ENCODE measurements at places on chromosomes 3 and 15. TPM values are rescaled to one million over a fixed set of nuclear protein-coding genes. Genes with fewer than 3 reads are reported as not detected.

DNA sequence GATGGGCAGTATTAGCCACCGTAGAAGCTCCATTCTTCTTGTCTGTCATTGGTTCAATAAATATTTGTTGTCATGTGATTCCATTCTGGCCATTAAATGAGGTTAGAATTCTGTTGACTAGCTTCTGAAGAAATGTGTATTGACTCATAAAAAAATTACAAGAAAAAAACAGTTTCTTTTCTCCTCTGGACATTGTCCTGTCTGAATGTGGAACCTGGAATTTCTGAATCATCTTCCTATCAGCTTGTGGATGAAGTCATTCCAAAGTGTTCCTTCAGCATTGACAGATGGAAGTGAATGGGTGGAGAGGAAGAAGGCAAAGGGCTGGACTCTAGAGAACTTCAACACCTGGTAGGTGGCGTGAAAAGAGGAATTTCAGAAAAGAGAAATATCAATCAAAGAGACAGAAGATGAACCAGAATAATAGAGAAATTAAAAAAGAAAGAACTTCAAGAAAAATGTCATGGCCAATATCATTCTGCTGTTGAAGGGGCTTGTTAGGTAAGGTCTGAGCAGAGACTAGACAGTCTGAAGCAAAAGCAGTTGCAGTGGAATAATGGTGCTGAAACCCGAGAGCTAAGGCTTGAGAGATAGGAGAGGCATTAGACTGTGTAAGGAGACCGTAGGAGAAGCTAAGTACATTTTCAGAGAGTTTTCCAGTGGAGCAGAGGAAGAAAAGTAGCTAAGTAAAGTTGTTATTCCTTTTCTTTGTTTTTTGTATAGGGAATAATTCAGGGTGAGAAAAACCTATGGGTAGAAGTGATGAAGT is 806.6 kb downstream of the SQOR start:
- no peaks in the 10 kb centered on the region for H3K36me3 ChIP-seq
- H3K4me3 ChIP-seq: no peak overlapping the region
- H3K27ac ChIP-seq: no peak overlapping the region
- DNase-seq: no peak

GRCh38 chr15:95429345-95429744 is 901.2 kb upstream of the NR2F2 start:
- peaks cover 3% of the 10 kb centered on the region for H3K27me3 ChIP-seq
- no peaks in the 10 kb centered on the region for H3K36me3 ChIP-seq
- no peak for DNase-seq

DNA sequence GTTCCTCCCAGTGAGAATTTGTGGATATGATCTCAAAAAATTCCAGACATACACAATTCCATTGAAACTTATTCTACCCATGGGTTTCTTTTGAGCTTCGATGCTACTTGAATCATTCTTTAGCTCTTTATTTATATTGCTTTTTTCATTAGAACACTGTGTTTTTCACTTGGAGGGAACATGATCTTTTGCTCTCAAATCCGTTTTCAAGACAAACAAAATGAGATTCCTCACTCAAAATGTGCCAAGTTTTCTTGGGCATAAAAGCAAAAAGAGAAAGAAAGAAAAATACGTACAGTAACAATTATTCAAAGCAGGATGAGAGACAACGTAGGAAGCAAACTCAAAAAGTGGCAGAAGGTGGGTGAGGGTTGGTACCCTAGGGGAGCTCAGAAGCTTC is 118.8 kb upstream of the PDZRN3 start:
- H3K27ac ChIP-seq: no peak overlapping the region
- no peaks in the 10 kb centered on the region for H3K4me1 ChIP-seq
- H3K27me3 ChIP-seq: no peaks in the 10 kb centered on the region
- H3K4me3 ChIP-seq: no peak overlapping the region

DNA sequence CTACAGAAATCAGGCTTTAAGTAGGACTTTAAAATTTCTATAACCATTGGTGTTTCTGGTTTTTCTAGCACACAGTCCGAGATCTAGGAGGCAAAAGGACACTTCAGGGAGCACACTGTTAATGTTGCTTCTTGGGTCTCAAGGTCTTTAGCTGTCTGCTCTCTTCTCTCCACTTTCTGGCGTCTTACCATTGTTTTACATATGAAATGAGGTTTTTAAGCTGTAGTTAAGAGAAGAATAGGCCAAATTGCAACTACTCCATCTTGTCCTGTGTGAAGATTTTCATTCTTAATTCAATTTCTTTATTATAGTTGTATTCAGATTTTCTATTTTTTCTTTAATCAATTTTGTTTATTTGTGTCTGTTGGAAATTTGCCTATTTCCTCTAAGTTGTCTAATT is 151.4 kb downstream of the WNT7A start:
- peaks cover 7% of the 10 kb centered on the region for H3K27me3 ChIP-seq
- H3K27ac ChIP-seq: no peak overlapping the region
- no peak overlapping the region for H3K4me3 ChIP-seq
- H3K36me3 ChIP-seq: no peaks in the 10 kb centered on the region

DNA sequence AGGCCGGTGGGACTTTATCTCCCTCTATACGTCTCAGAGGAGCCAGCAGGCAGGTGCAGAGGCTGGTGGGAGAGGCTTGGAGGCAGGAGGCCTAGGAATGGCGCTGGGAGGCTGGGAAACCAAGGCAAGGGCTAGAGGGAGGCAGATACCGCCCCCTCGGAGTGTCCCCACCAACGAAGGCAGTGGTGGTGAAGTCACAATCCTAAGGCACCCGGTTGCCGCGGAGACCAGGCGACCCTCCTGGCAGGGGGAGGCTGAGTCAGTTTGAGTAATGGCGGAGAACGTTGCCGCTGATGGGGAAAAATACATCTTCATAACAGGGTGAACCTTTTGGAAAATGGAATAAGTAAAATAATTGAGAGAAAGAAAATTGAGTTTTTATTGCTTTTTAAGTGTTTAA is 29.9 kb upstream of the CACNA2D2 start:
- no peak overlapping the region for H3K27ac ChIP-seq
- H3K4me1 ChIP-seq: no peaks in the 10 kb centered on the region
- DNase-seq: no peak
- peaks cover 33% of the 10 kb centered on the region for H3K27me3 ChIP-seq

GRCh38 chr3:59542276-59542675 is 492.5 kb upstream of the CFAP20DC start:
- H3K27ac ChIP-seq: no peak overlapping the region
- H3K4me1 ChIP-seq: peaks cover 18% of the 10 kb centered on the region
- H3K27me3 ChIP-seq: peaks cover 1% of the 10 kb centered on the region
- DNase-seq: no peak
- no peaks in the 10 kb centered on the region for H3K36me3 ChIP-seq

- no peak for DNase-seq
- H3K27me3 ChIP-seq: no peaks in the 10 kb centered on the region
- H3K4me3 ChIP-seq: no peak overlapping the region
- H3K4me1 ChIP-seq: no peaks in the 10 kb centered on the region
Measured at GRCh38 chr3:167288737-167289136, 91.4 kb downstream of the ZBBX start.

DNA sequence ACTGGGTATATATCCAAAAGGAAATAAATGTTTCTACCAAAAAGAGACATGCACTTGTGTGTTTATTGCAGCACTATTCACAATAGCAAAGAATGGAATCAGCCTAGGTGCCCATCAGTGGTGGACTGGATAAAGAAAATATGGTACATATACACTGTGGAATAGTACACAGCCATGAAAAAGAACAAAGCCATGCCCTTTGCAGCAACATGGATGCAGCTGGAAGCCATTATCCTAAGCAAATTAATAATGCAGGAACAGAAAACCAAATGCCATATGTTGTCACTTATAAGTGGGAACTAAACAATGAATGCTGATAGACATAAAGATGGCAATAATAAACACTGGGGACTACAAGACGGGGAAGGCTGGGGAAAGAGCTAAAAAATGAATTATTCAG is 102.9 kb downstream of the RPL39L start:
- no peaks in the 10 kb centered on the region for H3K27me3 ChIP-seq
- no peak overlapping the region for H3K4me3 ChIP-seq
- H3K4me1 ChIP-seq: peaks cover 54% of the 10 kb centered on the region
- no peak for DNase-seq

GRCh38 chr3:141828890-141829289 is 47.6 kb upstream of the ATP1B3 start:
- no peaks in the 10 kb centered on the region for H3K4me1 ChIP-seq
- H3K27ac ChIP-seq: no peak overlapping the region
- no peak overlapping the region for H3K4me3 ChIP-seq
- no peak for DNase-seq
- no peaks in the 10 kb centered on the region for H3K36me3 ChIP-seq

DNA sequence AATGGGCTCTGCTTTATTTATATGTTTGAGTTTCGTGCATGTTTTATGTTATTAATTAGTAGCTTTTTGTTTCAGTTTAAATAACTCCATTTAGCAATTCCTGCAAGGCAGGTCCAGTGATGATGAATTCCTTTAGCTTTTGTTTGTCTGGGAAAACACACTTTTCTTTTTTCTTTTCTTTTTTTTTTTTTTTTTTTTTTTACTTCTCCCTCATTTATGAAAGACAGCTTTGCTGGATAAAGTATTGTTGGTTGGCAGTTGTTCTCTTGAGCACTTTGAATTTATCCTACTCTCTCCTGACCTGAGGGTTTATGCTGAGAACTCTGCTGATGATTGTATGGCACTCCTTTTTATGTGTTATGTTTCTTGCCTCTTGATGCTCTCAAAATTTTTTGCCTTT is 35.7 kb downstream of the TMEM39A start:
- H3K27ac ChIP-seq: no peak overlapping the region
- no peaks in the 10 kb centered on the region for H3K27me3 ChIP-seq
- DNase-seq: no peak
- H3K4me1 ChIP-seq: no peaks in the 10 kb centered on the region
- H3K4me3 ChIP-seq: no peak overlapping the region

GRCh38 chr3:169836078-169836941 is 23.6 kb upstream of the LRRC34 start:
- DNase-seq: no peak
- no peaks in the 10 kb centered on the region for H3K36me3 ChIP-seq
- no peaks in the 10 kb centered on the region for H3K4me1 ChIP-seq
- H3K4me3 ChIP-seq: no peak overlapping the region
- H3K27ac ChIP-seq: no peak overlapping the region

DNA sequence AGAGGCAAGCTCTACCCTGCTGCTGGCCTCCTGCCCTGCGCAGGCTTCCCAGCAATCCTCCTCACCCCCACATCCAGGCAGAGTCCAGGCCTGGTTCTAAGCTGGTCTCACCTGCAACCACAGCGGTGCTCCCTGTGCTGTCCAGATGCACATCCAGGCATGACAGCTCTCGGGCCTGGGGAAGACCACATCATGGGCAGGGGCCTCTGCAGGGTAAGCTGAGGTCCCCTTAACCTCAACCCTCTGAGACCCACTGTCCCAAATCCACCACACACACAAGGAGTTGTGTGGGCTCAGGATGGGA is 10.8 kb downstream of the PLA2G4D start:
- H3K36me3 ChIP-seq: no peaks in the 10 kb centered on the region
- H3K27ac ChIP-seq: no peak overlapping the region
- H3K27me3 ChIP-seq: peaks cover 11% of the 10 kb centered on the region
- H3K4me1 ChIP-seq: peaks cover 2% of the 10 kb centered on the region
- H3K4me3 ChIP-seq: no peak overlapping the region
- DNase-seq: no peak

DNA sequence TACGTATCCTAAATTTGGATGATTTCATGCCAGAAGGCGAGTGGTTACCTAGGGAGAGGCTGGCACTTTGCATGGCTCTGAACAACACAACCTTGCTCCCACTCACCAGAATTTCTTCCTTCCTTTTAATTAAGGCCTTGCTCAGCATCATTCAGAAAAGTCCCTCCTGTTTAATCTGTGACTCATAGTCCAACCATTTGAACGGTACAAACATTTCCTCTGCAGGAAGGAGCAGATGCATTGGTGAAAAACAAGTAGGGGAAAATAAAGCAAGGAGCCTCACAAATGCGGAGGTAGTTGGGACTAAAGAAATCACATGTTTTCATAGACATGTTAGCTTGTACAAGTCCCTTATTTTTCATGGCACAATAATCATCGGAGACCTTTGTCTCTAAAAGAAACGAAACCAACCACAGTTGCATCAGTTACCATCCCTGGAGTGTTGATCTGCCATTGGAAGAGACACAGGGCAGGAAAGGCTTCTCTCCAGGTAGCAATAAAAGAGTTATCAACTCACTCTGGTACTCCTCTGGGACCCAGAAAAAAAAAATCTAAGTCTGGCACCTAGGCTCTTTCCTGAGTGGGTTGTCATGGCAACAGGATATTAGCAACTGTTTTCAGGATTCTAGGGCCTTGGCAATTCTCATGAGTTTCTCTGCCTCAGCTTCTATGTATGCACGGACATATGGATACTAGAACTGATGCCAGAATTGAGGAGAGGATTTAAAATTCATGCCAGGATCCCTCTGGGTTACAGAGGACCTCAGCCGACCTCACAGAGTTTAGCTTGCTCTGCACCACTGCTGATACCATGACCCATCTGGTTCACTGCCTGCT is 255.4 kb upstream of the ARPP21 start:
- H3K27ac ChIP-seq: no peak overlapping the region
- no peaks in the 10 kb centered on the region for H3K4me1 ChIP-seq
- no peak overlapping the region for H3K4me3 ChIP-seq
- H3K27me3 ChIP-seq: no peaks in the 10 kb centered on the region

DNA sequence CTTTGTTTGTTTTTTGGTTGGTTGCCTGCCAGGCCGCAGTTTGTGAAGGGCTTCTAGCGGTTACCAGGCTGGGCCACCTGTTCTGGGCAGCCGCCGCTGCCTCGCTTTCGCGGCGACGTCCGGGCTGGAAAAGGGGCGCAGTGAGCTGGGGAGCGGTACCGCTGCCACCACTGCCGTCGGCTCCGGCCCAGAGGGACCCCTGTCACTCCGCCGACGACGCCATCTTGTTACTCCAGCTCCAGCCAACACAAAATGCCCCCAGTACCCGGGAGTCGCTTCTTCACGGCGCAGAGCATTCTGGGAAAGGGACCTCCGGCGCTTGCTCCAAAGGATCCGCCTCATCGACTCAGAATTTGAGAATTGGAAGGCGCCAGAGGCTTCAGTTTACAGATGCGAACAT is 238.8 kb downstream of the CDIN1 start:
- no peaks in the 10 kb centered on the region for H3K36me3 ChIP-seq
- H3K4me3 ChIP-seq: no peak overlapping the region
- H3K4me1 ChIP-seq: no peaks in the 10 kb centered on the region
- no peaks in the 10 kb centered on the region for H3K27me3 ChIP-seq
- no peak for DNase-seq

GRCh38 chr3:171851660-171852058 is 8.5 kb downstream of the TMEM212 start:
- H3K36me3 ChIP-seq: peaks cover 5% of the 10 kb centered on the region
- H3K4me3 ChIP-seq: no peak overlapping the region
- H3K27ac ChIP-seq: no peak overlapping the region
- H3K27me3 ChIP-seq: peaks cover 11% of the 10 kb centered on the region
- no peak for DNase-seq
- H3K4me1 ChIP-seq: peaks cover 11% of the 10 kb centered on the region

- peaks cover 20% of the 10 kb centered on the region for H3K4me1 ChIP-seq
- no peak overlapping the region for H3K4me3 ChIP-seq
- H3K36me3 ChIP-seq: peaks cover under 1% of the 10 kb centered on the region
- H3K27me3 ChIP-seq: peaks cover under 1% of the 10 kb centered on the region
Measured at GRCh38 chr3:141391991-141392316, 23.6 kb downstream of the ZBTB38 start.

The NTRK3 gene
- 0.51 TPM for total RNA-seq

The TMEM158 gene
- total RNA-seq: 1.9 TPM

The PAK6 gene
- total RNA-seq: 0.27 TPM

The C3orf49 gene
- total RNA-seq: not detected

The ATP13A4 gene
- total RNA-seq: 0.74 TPM

Data from activated T-helper 2 cell treated with anti-CD3 and anti-CD28 coated beads, Interferon-gamma antibody, Interleukin-2, Interleukin-4, amounts not matched to agents 10 μg/mL and 5 μg/mL and 100 μg/mL, durations not matched to agents 14 hours and 24 hours and 36 hours (primary cell).